Bladder microvascular endothelial cell (primary cell): ENCODE measurements at places on chromosomes 5 and 9. TPM values are rescaled to one million over a fixed set of nuclear protein-coding genes. Genes with fewer than 3 reads are reported as not detected.

TAF7 gene
- total RNA-seq = 53.3 and 79.0 TPM in 2 replicates

CATSPER3 gene
- not detected in 2 replicates for total RNA-seq

FUT7 gene
- total RNA-seq = not detected in 2 replicates

TOR1A gene
- 23.2 and 34.4 TPM in 2 replicates for total RNA-seq

IFNK gene
- total RNA-seq = not detected in 2 replicates

PCDHGB4 gene
- 8.3 and 20.1 TPM in 2 replicates for total RNA-seq

UGT3A2 gene
- total RNA-seq = not detected in 2 replicates

MTX3 gene
- total RNA-seq = 2.1 and 6.4 TPM in 2 replicates

UHRF2 gene
- total RNA-seq = 40.8 and 111 TPM in 2 replicates

TAF11L10 gene
- not detected in 2 replicates for total RNA-seq

ENTPD2 gene
- under 0.01 TPM in 1 of 2 replicates, not detected in the other for total RNA-seq

BTNL8 gene
- total RNA-seq = not detected in 2 replicates

HAPLN1 gene
- total RNA-seq = under 0.01 TPM in 1 of 2 replicates, not detected in the other

GMCL2 gene
- total RNA-seq = not detected in 2 replicates
